NB4 (cell line): ENCODE measurements at places on chromosomes 1 and 21.

DNA sequence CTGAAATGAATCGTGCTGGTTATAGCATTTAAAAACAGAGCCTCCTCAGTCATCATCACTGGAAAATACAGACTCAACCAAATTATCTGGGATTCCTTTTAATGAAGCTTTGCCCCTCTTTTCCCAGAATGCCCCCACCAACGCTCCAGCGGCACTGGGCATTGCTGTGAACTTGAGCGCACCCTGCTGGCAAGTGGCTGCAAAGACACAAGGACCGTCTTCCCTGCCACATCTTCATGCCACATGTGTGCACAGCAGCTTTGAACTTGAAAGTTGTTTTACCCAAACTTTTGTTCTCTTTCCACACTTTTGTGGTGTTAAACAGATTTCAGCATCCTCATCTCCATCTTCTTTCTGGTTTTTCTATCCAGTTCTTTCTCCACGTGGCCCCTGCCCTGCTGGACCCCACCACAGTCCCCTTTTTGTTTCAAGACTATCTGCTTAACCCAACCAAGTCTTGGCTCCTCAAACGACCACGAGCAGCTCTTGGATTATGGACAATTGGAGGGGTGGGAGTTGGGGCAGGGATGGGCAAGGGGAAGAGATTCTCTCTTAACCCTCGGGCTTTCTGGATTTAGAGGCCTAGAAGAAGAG lies 12.8 kb upstream of the LMX1A start:
- peak; percentile 42 for DNase-seq

DNA sequence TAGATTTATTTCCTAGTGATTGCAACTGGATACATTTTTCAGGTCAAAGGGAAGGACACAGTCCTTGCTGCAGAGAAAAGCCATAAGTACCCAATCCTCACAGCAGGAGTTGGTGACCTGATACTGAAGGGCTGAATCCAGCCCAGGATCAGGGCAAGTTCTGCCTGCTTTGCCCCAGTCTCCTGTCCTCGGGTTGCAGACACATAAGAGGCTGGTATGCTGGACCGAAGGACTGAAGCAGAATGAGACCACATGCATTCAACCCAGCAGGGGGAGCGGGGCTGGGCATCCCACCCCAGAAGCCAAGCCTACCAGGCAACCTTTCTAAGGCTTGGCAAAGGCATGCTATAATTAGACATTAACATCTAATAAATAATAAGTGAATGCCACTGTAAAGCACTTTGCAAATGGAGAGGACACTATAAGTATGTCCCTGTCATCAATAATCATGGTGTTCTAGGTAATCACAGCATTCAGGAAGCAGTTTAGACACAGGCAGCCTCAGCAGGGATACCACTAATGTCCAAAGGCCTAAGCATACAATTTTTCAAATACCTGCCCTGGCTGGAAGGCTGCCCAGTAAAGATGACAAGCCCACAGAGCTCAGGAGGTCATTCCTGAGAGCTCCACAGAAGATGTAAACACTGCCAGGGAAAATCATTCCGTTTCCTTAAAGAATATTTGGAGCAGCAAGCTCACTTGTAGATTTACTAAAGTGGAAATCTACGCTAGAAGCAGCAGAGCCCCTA lies 47.6 kb downstream of the KRTAP19-8 start:
- no peak for DNase-seq

DNA sequence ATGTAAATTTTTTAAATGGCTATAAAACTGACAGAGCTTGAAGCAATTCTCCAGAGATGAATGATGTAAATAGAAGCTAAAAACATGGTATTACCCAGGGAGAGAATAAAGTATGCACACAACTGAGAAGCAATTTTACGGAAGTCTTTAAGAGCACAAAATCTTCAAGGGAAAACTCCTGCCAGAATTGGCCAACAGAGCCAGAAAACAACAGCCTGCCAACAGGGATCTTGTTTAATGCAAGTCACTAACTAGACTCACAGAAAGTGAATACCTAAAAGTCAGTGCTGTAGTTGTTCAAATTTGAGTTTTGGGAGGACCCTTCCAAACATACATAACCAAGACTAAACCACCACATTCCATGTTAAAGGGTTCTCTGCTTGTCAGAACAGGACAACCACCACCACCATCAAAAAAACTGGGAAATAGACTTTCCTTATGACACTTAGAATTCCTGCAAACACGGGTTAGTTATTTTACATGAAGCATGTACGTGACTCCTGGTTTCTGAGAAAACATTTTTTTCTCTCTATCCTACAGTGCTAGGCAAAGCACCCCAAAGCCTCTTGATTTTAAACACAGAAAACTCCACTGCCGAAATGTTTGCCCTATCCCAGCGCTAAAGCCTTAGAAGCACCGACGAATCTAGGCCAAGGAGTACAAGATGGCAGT lies 1.6 kb downstream of the EPS15 start:
- peak; percentile 39 for DNase-seq

DNA sequence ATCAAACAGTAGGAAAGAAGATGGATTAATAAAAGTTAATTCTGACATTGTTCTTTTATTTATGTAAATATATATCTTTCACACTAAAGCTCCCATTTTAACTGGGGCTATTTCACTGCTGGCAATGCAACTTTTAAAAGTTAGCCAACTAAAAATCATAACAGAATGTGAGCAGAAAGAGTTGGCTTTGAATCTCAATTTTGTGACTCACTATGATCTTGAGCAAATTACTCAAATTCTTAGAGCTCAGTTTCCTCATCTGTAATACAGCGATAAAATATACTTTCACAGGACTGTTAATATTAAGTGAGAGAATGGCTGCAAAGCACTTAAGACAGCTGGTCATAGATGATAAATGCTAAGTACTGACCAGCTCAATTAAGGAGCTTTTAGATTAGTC lies 10.8 kb downstream of the EFCAB14 start:
- DNase-seq: no peak

- no peak for DNase-seq
These were observed 206.2 kb upstream of the RRP15 start for GRCh38 chr1:218078916-218079315.

- no peak for DNase-seq
These were observed 69.6 kb upstream of the COL24A1 start for GRCh38 chr1:86226204-86226603.

DNA sequence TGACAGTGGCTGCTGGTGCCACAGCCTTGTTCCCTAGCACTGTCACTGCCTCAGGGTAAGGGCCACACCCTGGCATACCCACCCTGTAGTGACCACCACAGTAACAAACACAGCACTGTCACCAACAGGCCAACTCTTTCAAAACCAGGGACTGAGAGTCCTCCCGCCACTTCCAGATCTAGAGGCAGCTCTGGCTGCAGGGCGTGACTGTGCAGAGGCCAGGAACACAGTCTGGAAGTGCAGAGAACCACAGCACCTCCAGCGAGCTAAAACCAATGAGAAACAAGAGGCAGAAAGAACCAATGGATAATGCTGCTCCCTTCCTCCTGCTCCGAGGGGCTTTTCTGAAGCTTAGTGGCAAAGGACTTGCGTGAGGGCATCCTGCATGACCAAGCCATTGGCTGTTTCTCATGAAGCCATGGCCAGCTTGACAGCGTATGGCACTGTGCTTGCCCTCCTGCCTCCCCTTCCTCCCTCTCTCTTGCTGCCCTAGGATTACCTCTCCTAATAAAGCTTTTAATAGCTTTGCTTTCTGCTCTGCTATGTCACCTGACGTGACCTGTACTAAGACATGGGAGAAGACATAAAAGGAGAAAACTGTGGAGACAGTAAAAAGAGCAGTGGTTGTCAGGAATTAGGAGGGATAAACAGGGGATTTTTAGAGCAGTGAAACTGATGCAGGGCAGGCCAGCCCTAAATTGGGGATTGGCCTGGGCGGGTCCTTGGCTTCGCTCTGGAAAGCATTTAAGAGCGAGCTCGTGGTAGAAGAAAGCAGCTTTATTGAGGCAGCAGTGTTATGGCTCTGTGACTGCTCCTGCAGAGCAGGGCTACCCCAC lies 7.2 kb downstream of the PARP1 start:
- no peak for DNase-seq

DNA sequence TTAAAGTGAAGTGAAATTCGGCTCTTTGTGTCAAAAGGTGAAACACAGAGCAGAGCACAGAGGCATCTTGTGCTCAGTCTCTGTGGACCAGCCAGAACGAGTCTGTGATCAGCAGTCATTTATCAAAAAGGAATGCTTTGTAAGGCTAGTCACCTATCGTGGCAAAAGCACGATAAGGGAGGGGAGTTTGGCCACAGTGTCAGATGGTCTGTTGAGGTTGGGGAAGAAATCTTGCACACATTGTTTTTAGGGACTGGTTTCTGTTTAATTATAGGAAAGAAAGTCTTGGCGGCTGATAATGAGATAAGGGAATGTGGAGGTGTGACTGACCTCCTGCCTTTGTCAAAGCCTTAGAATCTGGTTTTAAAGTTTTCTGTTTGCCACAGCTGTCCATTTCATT lies 58.2 kb upstream of the KIAA1614 start:
- DNase-seq: no peak

DNA sequence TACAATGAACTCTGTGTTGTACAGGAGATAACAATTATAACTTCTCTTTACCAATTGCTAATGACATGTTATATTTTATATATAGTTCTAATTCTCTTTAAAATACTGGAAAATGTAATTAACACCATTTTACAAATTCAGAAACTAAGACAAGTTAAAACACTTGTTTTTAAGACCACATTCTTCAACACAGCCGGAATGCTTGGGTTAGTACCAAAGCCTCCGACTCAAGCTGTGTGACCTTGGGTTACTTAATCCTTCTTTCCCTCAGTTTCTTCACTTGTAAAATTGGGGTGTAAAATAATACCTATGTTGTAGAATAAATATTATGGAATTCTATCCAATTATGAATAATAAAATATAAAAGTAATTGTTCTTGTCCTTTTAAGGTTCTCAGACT lies 378.7 kb downstream of the USH2A start:
- DNase-seq: no peak

DNA sequence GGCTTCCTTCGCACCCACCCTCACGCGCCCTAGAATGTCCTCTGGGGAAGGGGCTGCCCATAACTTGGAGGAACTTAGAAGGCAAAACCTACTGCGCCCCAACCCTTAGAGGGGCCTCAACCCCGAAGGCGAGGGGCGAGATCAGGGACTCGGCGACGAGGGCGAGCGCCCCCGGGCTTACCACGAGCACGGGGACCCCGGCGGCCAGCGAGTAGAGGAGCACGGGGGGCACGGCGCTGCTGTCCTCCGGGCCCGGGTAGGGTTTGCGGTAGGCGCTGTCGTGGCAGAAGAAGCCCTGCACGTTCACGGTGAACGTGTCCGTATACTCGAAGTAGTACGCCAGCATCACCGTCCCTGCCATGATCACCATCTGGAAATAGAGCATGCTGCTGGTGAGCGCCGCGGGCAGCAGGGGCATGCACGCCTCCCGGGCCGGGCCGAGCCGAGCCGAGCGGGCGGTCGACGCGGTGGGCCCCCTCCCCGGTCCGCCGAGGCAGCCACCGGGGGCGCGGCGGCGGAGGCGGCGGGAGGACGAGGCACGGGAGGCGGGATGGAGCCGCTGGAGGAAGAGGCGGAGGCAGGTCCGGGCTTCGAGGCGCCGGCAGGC lies 304 bp downstream of the PLPPR5 start:
- DNase-seq: no peak

DNA sequence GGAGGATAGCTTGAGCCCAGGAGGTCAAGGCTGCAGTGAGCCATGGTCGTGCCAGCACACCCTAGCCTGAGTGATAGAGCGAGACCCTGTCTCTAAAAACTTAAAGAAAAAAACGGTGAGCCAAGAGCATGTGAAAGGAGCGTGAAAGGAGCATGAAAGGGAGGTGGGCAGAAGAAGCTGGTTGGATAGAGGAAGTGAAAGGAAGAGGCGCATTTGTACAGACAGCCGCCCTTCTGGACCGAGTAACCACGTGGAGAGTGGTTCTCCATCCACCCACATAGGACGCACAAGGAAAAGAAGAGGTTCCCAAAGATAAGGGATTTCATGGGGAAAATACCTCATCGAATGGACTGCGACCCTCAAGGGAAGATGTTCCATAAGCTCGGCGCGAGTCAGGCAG lies 60.4 kb upstream of the IFNAR2 start:
- peak; percentile 26 for DNase-seq
